ENCODE measurements at places on chromosomes 11 and 22.

GRCh38 chr11:67384851-67385366 lies 6.9 kb upstream of the RAD9A start:
- DNase-seq: no peak

DNA sequence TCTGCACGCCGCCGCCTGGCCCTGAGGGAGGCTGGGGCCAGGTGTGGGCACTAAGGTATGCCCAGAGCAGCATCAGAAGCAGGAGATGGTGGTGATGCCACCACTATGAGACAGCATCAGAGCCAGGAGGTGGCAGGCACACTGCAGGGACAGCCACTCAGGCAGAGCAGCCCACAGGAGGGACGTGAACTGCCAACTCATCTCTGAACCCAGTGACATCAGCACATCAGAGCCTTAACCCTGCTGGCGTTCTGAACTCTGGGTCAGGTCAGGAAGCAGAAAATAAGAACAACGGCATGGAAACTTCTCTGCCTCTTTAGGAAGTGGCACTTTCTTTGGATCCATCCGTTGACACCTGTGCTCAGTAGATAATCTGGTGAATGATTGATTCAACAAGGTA lies 14.7 kb upstream of the IFT27 start:
- DNase-seq: peak; percentile 36

DNA sequence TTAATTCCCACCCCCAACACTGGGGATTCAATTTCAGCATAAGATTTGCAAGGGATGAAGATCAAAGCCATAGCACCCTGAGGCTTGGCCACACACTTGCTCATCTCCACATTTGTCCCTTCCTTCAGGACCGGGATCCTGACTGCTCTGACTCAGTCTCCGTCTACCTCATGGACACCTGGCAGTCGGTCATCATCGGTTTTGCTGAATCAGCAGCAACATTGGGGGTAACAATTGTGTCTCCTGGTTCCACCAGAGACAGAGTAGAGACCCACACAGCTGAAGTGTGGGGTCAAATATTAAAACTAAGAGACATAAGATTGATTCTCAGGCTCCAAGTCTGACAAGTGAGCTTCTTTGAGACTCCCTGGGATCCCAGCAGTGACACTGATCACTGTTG lies 34.6 kb downstream of the GGTLC2 start:
- DNase-seq: no peak

- peak; percentile 51 for DNase-seq
Observed at GRCh38 chr11:58592760-58593472, 14.1 kb downstream of the ZFP91 start.

DNA sequence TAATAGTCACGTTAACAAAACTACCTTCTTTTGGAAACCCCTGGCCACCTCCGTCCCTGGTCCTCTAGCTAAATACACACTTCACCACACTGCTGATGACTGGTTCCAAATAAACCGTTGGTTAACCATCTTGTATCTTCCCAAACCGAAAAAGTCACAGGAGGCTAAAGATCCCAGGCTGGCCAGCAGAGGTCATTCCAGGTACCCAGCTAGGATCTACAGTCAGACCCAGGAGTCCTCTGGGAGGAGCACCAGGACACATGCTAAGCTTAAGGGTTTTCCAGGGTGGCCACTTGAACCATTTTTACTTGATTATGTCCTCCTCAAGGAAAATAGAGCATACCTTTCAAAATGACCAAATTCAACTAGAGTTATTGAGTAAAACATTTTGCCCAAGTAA lies 103.2 kb downstream of the ETS1 start:
- no peak for DNase-seq

- DNase-seq: no peak
Observed at GRCh38 chr11:134589129-134589528, 177.1 kb upstream of the B3GAT1 start.

DNA sequence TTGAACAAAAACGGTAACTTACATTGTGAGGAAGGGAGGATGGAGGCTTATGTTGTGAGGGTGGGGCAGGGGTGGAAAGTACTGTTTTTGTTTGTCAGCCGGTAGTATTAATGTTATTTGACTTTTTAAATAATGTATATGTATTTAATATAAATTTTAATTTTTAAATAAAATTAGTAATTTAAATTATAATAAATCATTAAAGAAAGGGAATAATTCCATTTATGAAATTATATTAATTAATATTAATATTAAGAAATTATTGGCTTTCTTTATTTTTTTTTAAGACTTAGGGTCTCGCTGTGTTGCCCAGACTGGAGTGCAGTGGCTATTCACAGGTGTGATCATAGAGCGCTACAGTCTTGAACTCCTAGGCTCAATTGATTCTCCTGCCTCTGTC lies 24.0 kb upstream of the TNRC6B start:
- no peak for DNase-seq

DNA sequence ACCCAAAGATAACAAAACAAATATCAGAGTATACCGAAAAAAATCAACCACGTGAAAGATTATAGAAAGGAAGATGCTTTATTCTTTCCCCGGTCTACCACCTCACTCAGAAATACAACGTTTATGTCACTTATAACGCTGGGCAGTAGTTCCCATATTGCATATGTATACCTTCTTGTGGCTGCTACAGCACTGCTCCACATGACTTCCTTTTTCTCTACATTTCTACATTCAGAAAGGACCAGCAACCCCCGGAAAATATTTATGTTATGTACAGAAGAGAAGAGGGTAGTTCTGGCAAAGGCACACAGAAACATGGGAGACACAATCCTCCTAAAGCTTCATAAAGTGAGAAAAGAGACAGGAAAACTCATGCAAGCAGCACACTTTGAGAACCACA lies 56.8 kb downstream of the MTMR2 start:
- DNase-seq: no peak

DNA sequence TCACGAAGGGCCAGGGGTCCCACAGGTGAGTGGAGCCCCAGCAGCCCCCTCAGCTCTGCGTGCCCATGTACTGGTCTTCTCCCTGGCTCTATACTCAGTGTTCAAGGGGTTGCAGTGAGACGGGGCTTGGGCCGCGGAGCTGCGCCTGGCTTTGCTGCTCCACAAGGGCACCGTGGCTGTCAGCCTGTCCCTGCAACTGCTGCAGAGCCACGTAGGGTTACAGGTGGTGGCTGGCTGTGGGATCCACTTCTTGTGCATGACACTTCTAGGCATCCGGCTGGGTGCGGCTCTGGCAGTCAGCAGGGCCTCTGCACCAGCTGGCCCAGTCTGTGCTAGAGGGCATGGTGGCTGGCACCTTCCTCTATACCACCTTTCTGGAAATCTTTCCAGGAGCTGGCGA lies 14.3 kb downstream of the MTFP1 start:
- DNase-seq: no peak

GRCh38 chr11:126167488-126167887 lies 44.0 kb downstream of the RPUSD4 start:
- no peak for DNase-seq

DNA sequence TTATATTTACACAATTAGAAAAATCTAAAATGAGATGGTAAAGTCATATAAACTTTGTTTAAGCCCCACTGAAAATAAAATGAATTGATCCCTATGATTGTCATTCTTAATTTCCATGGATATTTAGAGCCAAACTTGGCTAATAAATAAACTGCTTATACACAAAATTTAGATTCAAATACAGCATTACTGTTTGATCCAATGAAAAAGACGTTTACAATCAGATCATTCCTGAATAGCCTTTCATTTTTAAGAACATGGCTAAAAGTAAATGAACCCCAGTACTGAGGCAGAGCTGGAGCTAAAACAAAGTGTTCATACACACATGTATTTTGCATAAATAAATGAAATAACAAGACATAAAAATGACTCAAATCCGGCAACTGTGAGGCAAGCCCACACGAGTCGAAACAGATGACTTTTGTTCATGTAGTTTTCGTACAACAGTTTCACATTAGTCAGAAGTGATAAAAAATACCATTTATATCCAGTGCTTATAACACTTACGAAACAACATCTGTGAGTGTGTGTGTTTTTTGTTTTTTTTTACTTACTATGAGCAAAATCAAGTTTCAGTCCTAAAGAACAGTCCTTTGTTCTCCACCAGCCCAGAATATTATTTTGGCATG lies 386.5 kb downstream of the SOX6 start:
- DNase-seq: no peak

DNA sequence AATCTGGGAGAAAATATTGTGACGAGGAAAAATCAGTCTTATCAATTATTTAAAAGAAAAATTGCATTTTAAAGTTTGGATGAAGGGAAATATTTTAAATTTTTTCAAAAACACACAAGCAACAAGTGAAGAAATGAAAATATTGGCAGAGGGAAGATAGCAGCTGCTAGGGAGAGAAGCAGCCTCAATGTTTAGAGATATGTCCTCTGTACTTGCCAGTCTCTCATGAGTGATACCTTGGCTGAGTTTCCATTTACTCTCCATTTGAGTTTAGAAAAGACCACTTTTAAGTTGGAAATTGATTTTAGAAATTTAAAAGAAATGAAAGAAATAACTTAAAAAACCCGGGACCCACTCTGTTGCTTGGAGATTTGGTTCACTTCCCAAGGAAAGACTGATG lies 88.6 kb upstream of the DBX1 start:
- no peak for DNase-seq

DNA sequence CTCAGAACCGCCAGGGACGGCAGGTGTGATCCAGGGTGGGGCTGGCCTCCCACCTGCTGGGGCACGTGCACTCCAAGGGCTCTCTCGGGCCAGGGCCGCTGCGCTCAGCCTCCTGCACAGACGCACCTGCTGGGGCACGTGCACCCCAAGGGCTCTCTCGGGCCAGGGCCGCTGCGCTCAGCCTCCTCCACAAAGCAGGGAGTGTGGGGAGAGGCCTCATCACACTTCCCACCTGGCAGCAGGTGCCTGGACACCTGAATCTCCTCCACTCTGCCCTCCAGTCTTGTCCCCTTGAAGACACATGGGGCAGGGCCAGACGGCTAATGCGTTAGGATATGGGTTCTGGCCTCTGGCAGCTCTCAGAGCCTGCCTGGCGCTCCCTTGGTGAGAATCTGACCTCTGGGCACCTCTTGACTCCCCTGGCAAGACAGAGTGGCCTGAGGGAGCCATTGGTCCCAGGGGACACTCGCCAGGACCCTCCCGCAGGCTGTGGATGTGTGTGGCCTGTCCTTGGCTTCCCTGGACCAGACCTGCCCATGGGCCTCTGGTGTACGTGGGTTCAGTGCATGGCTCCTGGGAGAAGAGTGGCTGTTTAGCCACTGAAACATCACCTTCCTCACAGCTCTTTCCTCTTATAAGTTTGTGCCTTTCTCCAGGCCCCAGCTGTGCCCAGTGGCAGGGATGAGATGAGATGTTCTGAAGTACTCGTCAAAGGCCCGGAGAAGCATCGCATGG lies 73.5 kb downstream of the BRD1 start:
- no peak for DNase-seq

DNA sequence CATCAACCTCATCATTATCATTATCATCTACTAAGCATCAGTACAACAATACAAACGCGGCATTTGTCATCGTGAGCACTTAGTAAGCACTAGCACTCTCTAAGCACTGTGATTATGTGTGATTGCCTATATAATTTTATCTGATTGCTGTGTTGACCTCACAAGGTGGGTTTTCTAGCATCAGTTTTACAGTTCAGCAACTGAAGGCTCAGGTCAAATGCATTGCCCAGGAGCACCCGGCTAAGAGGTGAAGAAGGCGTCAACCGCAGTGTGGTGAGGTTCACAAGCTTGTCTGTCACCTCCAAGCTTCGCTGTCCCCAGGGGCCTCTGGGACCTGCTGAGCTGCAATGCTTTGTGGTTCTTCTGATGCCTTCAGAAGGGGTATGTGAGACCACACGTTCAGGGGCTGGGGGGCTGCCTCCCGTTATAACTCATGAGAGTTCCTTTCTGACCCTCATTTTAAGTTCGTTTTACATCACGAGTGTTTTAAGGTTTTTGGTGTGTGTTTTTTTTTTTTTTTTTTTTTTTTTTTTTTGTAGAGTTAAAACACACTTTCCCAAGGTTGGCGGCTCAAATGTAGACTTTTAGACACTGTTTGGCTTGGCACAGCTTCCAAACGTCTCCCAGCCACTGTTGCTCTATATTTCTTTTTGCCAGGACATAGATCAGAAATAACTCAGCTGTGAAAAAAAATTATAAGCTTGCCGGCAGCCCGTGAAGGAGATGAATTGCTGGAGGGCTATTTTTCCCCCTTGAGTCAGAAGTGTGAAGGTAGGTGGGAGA lies 33.8 kb upstream of the SCUBE1 start:
- peak; percentile 42 for DNase-seq

DNA sequence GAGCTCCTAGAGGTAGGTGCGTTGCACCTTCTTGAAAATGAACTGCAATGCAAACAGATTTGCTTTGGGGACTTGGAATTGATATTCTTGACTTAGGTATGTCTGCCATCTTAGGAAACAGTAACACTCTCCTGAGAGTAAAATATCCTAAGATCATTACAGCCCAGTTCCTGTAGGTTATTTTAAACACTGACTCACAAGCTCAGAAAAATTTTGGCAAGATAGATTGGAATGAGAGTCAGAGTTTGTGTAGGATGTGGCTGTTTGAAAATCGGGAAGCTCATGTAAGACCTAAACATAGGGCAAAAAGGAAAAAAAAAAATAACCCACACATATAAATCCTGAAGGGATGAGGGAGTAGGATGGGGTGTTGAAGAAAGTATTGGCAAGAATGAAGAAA lies 377.0 kb upstream of the LRRC4C start:
- DNase-seq: no peak

DNA sequence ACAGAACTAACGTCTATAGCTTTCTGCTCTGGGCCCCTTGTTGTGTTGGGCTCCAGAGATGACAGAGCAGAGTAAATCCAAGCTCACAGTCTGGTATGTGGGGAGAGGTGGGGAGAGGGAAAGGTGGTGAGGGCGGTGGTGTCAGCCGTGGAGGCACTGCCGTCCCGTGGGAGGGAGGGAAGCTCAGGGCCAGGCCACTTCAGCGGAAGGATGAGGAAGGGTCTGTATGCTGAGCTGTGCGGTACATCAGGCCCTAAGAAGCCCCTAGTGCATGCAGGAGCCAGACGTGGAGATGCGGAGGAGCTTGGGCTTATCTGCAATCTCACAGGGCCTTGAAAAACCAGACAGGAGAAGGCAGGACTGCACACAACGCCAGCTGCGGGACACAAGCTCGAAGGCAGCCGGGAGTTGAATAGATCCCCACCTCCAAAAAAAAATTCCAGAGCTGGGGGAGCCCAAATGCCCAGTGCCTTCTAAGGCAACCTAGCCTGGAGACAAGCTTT lies 1.5 kb downstream of the KRTAP5-5 start:
- DNase-seq: no peak

- no peak for DNase-seq
Observed at GRCh38 chr11:10236840-10237239, 57.2 kb downstream of the SBF2 start.
